ENCODE measurements at places on chromosomes 12 and 14.

DNA sequence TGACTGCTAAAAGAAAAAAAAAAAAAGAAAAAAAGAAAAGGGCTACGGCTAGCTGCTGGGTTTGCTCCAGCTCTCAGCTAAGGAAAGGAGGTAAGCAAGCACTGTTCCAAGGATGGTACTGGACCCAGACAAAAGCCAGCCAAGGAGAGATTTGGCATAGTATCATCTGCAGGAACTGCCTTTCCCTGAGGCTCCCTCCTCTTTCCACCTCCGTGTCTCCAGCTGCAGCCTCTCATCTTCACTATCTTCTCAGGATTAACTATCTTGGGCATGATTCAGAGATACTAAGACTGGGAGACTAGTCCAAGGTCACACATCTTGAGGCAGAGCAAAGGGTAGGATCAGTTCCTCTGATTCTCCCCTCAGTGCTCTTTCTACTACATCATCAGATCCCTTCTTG lies 6.0 kb downstream of the KITLG start:
- DNase-seq, result no peak

GRCh38 chr14:48331421-48331820 lies 656.0 kb upstream of the MDGA2 start:
- no peak for DNase-seq

DNA sequence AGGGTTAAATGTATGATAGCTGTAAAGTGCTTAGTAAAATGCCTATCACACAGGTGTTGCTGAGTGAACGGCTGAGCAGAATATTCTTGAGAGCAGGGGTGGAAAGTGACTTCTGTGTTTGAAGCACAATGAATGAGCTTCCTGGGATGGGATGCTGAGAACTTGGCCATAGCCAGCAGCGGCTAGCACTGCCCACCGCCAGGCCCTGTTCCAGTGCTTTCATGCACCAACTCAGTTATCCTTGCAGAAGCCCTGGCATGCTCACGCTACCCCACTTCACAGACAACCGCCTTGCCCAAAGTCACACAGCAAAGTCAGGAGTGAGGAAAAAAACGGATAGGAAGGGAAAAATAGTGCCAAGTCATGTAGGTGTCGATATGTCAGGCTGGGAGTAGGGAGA lies 10.9 kb downstream of the DYNC1H1 start:
- DNase-seq, result no peak

DNA sequence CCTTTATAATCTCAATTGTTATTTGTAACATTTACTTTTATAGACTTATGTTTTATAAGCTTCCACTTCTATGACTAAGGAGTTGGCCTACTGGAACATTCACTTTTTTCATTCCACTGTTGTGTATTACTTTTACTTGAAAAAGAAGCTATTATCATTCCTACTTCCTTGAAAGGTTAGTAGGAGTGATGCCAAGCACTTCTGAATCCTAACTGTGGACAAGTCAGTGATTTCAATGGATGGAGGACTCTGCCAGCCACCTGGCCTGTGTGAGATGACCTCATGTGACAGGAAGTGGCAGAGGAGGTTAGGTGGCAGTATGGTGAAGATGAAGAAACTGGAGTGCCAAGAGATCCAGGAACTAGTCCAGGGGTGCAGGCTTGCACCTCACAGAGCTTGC lies 46.0 kb downstream of the TECPR2 start:
- DNase-seq, result no peak

- DNase-seq, result no peak
These were observed 29.3 kb upstream of the ZFP36L1 start for GRCh38 chr14:68822132-68822651.
